Psoas muscle (tissue), 8 donors: ENCODE measurements at places on chromosomes 16 and 17. TPM values are rescaled to one million over a fixed set of nuclear protein-coding genes. Genes with fewer than 3 reads are reported as not detected.

DNA sequence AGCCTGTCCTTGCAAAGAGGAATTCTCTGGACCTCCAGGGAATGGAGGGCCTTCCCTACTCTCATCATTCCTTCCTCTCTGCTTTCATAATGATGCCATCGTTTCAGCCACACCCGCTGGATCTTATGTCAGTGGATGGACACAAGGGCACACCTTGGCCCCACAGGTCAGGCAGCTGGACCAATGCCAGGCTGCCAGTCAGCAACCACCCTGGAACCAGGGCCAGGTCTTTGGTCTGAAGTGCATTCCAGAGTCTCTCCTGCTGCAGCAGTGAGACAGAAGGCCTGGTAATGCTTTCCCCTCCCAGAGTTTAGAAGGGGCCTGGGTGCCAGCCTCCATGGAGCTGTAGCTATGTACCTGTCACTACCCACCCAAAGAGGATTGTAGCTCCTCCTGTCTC lies 7.4 kb downstream of the C1QL1 start:
- no peak for DNase-seq

DNA sequence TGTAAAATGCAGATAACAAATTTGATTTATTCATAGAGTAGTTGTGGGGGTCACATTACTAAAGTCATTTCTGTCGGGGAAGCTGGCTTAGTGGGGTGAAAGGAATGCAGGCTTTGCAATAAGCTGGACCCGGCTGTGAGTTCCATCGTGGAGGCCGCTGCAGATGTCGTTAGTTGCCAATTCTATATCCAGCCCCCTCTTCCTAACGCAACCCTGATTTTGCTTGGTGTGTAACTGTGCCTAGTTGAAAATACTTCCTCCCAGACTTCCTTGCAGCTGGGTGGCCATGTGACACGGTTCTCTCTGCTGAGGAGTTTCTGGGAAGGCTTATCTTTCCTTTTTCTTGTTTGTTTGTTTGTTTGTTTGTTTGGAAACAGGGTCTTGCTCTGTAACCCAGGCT lies 4.5 kb downstream of the MFSD6L start:
- DNase-seq: no peak

- peak; percentile 93 for DNase-seq
These were observed 1.9 kb downstream of the SLC16A3 start for GRCh38 chr17:82230609-82231311.

ARL17A gene
- 13.1 TPM for total RNA-seq

DNA sequence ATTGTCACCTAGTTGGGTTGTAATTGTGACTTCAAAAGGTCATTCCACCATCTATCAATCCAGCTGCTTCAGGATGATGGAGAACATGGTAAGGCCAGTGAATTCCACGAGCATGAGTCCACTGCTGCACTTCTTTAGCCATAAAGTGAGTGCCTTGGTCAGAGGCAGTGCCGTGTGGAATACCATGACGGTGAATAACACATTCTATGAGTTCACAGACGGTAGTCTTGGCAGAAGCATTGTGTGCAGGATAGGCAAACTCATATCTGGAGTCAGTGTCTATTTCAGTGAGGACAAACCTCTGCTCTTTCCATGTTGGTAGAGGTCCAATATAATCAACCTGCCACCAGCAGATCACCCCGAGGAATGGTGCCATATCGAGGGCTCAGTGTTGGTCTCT lies 650.9 kb downstream of the KCNJ2 start:
- no peak for DNase-seq

DNA sequence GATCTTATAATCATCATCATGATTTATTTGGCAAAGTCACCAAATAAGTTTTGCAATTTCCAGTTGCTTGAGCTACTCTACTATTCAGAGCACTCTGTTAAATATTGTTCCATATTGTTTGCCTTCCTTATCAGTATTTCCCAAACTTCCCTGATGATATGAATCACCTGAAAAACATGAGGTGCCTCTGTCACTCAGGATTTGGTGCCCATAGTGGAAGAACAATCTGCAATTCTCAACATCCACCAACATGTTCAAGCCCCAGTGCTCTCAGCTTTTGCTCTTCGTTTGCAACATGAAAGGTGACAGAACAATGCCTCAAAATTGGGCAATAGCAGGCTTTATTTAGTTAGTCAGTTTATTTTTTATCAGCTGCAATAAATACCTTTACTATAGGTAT lies 28.6 kb upstream of the WSB1 start:
- DNase-seq: no peak

GRCh38 chr17:14305785-14306496 lies 5.1 kb downstream of the HS3ST3B1 start:
- no peak for DNase-seq

DNA sequence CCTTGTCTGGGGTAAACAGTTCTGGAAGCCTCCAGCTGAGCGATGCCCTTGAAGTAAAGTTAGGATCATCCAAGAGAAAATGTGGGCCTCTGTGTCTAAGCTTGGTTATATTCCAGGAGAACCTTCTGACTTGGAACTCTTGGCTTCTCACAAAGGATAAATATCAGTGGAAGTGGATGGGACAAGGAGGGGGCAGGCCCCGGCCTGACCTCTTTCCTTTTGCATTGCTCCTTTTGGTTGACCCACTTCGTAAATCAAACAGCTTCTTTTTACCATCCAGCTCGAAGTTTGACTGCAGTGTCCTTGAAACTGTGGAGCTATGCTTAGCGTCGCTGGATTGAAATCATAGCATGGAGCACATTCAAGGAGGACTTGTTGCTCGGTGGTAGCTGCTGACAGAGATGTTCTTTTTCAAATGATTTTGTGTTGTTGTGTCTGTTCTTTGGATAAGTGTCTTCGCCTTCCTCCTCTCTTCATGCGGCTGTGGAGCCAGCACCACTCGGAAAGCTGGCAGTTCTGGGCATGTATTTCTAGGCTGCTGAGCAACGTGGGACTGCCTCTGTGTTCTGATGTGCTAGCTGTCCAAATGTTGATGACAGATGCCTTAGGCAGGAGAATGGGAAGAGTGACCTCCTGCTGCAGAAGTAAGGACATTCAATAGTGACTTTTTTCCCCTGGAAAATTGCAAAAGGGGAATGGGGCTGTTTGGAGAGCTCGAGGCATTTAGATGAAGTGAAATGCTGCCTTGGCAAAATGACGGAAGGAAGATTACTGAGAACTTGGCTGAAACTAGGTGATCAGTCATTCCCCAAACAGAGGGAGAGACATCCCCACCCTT lies 4.5 kb downstream of the MINK1 start:
- no peak for DNase-seq

TPSG1 gene
- total RNA-seq: not detected

CA5A gene
- total RNA-seq: not detected

TP53TG3E gene
- not detected for total RNA-seq

DNA sequence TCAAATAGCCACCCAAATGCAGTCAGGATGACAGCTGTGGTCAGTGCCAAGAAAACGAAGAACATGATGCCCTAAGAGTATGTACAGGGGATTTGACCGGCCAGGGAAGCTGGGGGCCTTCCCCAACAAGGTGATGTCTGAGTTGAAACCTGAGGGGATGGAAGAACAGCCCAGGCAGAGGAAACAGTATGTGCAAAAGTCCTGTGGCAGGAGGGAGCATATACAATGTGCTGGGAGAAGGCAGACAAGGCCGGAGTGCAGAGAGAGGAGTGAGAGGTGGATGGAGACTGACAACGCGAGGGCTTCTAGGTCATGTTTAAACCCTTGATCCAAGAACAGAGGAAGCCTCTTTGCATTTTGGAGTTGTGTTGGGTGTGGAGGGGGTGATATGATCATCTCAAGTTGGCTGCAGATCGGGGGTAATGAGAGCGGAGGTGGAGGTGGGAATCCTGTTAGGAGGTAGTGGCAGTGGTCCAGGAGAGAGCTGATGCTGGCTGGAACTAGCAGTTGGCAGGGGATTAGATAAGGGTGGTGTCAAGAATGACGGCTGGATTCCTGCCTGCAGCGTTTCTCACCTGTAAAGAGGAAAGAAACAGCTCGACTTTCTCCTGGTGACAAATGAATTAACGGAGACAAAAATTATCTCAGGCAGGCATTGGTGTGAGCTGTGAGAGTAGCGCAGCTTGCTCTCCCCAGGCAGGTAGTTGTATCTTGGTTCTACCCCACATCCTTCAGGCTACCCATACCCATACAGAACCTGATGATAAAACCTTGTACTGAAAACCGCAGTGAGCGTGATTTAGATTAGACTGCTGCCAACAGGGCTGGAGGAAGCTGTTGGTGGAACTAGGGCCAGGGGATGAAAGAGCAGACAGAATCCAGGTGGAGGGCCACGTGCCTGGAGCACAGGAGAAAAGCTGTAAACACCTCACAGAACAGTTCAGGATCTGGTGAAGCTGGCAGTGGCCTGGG lies 37.2 kb upstream of the NGFR start:
- DNase-seq: no peak

- no peak for DNase-seq
These were observed 12.1 kb upstream of the NDUFAB1 start for GRCh38 chr16:23608194-23608593.
